SK-N-DZ (cell line): ENCODE measurements at places on chromosomes 4 and X.

GRCh38 chrX:154115071-154115470 lies 17.6 kb upstream of the MECP2 start:
- DNase-seq = no peak

DNA sequence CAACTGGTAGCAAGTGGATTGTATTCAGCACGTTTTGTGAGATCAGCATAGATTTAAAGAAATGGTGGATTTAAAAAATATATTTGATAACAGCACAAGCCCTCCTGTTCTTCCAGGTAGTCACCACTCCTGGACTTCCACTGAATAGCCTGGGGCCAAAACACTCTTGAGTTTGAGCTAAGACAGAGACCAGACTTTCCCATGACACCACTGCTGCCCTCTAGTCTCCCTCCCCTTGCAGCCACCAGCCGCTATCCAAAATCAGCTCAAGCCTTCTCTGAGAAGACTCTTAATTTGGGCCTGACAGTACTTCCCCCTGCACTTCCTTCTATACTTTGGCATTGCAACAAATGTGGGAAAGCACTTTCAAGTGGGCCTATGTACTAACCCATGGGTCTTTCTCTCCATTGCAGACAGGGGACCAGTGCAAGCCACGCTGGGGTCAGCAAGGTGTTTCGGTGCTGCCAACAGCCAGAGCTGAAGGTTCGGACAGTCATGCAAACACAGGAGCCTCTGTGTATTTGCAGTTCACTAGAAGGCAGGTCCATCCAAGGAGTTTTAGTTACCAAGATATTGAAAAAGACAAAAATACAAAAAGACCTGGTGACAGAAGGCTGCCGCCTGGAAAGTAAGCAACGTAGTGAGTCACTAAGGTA lies 40.5 kb upstream of the KLHL13 start:
- no peak for DNase-seq

DNA sequence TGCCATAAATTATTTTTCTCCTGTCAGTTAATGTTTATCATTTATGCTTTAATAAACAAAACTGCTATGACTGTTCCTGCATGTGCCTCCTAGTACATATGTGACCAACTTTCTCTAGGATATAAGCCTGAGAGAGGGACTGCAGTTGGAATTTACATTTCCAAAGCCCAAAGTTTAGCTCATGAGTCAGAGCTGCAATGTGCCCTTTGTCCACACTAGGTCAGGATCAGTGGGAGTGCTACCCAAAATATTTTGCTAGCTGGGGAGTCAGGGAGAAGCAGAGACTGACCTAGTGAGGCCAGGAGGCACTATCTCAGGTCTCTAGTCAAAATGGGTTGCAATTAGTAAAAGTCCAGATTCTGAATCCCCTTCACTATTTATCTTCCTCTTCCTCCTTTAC lies 92.7 kb downstream of the AR start:
- DNase-seq = no peak

GRCh38 chr4:4406455-4407298 lies 19.8 kb downstream of the NSG1 start:
- peak; percentile 67 for DNase-seq

- DNase-seq = peak; percentile 43
Measured at GRCh38 chr4:186587416-186588018, 32.1 kb upstream of the MTNR1A start.

- no peak for DNase-seq
Measured at GRCh38 chr4:77190053-77190452, 33.0 kb downstream of the CCNG2 start.

GRCh38 chrX:16185725-16186136 lies 18.4 kb downstream of the MAGEB17 start:
- no peak for DNase-seq

GRCh38 chrX:49230500-49231232 lies 2.5 kb downstream of the CACNA1F start:
- no peak for DNase-seq

DNA sequence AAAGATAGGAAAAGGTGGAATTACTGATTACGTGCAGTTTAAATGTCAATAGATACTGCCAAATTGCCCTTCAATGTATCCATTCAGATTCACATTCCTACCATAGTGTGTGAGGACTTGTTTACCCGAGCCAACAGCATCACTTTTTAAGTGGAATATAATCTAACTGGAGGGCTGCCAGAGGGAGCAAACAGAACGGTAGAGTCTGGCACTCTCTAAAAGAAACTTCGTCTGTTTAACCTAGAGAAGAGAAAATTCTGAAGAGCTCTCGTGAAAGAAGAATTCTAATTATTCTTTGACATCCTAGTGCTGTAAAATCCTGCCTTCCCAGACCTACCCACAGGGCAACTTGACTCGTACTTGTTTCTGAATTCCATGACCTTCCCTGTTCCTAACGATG lies 23.2 kb downstream of the SMIM43 start:
- no peak for DNase-seq

GRCh38 chr4:63170923-63171322 lies 1238.3 kb downstream of the TECRL start:
- DNase-seq = no peak

DNA sequence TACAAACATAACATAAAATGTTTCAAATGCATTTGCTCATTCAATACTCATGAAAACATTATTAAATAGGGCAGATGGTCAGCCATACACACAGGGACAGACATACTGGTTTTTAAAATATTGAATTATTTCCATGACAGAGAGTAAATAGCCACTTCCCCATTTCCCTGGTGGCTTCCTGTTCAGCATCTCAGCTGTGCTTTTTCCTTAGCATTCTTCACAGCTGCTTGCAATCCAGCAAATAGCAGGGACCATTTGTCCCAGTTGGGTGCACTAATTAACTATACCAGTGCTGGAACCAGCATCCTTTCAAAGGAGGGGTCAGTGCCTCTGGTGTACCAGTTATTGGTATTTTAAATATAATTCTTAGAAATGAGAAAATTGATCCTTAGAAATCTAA lies 964.7 kb downstream of the RAB28 start:
- DNase-seq = no peak

- no peak for DNase-seq
Measured at GRCh38 chr4:40340030-40340429, 4.9 kb downstream of the CHRNA9 start.

DNA sequence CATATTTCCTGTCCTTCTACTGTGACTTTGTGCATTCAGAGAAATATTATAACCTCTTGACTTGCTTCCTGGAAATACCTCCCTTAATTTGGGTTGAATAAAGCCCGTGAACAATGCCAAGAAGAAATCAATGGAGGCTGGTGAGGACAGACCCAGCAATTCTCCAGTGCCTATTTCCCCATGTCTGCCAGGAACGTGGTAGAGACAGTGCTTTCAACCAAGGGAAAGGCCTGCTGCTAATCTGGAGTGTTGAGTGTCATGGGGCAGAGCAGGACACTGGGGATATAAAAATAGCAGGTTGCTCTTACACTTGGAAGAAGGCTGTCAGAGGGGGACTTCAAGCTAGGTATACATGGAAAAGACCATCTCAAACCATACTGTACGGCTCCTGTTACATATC lies 19.9 kb downstream of the TSC22D3 start:
- DNase-seq = no peak
